SK-N-MC (cell line): ENCODE measurements at places on chromosomes 6 and 20.

DNA sequence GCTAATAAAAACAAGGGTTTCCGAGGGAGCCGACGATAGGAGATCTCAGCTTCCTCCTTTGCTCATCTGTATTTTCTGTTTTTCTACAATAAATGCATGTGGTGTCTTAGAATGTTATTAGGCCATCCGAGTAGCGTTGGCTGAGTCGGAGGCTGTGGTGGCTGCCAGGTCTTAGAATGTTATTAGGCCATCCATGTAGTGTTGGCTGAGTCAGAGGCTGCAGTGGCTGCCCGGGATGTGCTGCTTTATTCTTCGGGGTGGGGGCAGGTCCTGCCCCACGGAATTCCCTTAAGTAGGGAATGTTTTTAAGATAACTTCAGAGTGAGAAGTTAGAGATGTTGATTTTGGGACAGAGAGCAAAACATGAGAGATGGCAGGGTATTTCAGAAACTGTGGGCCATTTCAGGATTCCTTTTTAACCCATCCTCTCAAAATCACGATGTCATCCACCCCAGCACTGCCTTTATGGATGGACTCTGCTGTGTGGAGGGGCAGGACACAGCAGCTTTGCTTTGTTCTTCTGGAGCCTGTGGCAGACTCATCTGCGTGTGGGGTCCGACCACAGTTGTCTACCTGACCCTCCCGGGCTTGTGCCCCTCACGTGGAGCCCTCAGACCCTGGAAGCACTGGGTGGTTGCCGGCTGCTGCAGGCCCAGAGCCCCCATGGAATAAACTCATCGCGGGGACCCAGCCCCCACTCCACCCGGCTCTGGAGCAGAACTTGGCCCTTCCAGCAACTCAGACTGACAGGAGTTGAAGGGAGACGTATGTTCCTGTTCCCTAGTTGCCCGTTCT is 20.4 kb downstream of the OSBPL2 start:
- no peak for DNase-seq

DNA sequence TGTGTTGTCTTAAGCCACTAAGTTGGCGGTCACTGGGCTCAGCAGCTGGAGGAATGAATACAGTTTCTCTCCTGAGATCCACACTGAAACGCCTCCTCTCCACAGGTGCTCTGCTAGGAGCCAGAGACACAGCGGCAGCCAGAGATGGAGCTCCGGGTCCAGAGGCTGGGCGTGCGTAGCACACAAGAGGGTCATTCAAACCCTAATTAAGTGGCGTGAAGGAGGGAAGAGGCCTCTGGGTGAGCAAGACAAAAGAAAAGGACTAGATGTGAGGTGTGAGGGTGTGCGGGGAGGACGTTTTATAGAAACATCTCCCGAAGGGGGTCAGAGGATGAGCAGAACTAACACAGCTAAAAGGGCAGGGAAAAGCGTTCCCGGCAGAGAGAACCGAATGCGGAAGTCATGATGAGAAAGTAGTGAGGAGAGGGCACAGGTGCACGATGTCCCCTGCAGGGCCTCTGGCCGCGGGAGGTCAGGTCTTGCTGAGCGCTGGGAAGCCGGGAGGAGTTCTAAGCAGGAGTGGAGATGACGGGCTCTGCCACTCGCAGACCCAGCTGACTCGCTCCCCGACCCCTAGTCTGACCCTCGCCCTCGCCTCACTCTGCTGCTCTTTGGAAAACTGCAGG is 54.4 kb downstream of the BMP7 start:
- DNase-seq = no peak

- no peak for DNase-seq
Observed at GRCh38 chr6:43983191-43983590, 144.1 kb downstream of the MRPL14 start.

DNA sequence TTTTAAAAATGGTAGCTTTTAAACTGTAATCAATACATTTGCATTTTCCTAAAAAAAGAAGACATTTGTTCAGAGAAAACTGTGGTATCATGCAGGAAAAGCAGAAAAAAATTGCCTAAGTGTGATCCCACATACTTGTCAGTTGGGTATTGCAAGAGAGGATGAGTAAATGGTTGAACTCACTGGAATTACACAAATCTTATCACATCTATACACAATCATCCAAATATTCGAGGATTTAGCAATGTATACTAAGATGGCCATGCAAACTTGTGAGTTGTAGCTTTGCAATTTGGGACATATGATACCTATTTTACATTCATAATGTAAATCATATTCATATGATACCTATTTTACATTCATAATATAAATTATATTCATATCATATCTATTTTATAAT is 58.2 kb upstream of the GJE1 start:
- DNase-seq = no peak

DNA sequence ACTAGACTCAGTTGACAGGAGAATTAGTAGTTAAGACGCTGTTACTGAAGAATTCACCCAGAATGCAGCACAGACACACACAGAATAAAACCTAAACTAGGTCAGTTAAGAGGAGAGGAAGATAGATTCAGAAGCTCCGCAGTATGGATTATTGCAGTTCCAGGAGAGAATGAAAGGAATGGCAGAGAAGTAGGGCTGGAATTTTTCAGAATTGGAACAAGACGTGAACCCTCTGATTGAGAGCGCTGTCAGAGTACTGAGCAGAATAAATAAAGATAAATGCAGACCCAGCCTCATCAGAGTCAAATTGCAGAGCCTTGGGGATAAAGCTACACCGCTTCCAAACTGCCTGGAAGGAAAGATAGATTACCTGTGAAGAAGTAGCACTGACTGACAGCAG is 344.6 kb downstream of the FARS2 start:
- DNase-seq = no peak

DNA sequence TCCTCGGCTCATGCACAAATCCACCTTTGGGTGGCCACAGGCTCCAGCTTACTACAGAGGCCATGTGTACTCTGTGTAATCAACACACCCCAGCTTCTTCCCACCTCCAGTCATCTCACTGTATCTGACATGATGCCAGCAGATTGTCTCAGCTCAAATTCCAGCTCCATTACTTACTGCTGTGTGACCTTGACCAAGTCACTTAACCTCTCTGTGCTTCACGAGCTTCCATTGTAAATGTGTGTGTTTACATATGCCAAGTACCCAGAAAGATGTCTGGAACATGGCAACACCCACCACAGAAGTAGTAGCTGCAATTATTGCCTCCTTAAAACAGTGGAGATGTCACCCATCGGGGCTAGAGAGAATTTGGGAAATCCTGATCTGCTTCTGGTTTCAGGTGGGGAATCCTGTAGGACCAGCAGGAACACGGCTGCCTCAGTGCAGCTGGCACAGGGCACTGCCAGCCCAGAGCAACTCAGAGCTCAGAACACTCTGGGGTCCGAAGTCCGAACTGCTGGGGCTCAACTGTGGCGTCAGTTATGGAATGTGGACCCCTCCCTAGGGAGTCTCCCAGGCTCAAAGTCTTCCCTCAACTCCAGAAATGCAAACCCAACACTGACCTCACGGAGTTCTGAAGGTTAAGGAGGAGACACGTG is 21.2 kb upstream of the HLA-B start:
- DNase-seq = no peak

DNA sequence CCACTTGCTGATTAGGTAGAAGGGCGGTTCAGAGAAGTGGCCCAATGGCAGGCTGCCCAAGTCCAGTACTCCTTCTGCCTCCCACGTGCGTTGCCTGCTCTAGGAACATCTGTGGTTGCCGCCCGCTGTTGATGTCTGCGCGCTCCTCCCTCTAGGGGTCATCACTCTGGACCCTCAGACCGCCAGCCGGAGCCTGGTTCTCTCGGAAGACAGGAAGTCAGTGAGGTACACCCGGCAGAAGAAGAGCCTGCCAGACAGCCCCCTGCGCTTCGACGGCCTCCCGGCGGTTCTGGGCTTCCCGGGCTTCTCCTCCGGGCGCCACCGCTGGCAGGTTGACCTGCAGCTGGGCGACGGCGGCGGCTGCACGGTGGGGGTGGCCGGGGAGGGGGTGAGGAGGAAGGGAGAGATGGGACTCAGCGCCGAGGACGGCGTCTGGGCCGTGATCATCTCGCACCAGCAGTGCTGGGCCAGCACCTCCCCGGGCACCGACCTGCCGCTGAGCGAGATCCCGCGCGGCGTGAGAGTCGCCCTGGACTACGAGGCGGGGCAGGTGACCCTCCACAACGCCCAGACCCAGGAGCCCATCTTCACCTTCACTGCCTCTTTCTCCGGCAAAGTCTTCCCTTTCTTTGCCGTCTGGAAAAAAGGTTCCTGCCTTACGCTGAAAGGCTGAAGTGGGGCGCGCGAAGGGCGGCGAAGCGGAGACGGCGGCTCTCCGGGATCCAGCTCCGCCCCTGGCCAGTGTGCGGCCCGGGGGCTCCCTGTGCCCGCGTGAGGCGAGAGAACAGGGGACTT is 8.5 kb downstream of the TRIM15 start:
- DNase-seq = no peak

GRCh38 chr20:39623584-39624234 is 661.6 kb downstream of the DHX35 start:
- no peak for DNase-seq

GRCh38 chr6:62528894-62529526 is 243.0 kb upstream of the KHDRBS2 start:
- no peak for DNase-seq

GRCh38 chr6:397056-397455 is 5.5 kb downstream of the IRF4 start:
- no peak for DNase-seq

- no peak for DNase-seq
Observed at GRCh38 chr20:47359530-47360296, 3.2 kb upstream of the ZMYND8 start.

- DNase-seq = no peak
Observed at GRCh38 chr6:20693466-20694063, 159.3 kb downstream of the CDKAL1 start.

- no peak for DNase-seq
Observed at GRCh38 chr6:117558818-117559217, 43.5 kb downstream of the GOPC start.

GRCh38 chr6:153949616-153950015 is 89.4 kb upstream of the OPRM1 start:
- no peak for DNase-seq

DNA sequence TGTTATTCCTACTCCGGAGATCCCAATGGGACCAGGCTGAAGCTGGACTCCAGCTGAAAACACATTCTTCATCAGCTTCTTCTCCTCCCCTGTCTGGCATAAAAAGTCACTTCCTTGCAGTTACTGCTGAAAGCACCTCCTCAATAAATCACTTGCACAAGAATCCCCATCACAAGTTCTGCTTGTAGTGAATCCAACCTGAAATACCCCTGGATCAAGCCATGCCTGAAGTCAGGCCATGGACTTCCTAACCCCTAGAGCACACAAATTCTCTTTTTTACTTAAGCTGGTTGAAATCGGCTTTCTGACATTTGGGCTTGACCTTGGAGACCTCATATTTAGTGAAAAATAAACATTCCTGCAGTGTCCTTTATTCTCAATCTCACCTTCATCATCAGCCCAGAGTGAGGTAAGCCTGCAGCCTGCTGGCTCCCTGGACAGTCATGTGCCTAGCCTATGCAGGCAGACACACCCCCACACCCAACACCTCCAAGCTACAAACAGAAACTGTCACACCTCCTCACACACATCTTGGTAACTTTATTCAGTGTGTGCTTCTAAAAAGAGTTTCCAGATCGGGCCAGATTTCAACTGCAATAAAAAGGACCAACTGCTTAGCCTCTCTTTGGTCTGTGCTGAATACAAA is 51.5 kb upstream of the PTPRT start:
- DNase-seq = no peak

DNA sequence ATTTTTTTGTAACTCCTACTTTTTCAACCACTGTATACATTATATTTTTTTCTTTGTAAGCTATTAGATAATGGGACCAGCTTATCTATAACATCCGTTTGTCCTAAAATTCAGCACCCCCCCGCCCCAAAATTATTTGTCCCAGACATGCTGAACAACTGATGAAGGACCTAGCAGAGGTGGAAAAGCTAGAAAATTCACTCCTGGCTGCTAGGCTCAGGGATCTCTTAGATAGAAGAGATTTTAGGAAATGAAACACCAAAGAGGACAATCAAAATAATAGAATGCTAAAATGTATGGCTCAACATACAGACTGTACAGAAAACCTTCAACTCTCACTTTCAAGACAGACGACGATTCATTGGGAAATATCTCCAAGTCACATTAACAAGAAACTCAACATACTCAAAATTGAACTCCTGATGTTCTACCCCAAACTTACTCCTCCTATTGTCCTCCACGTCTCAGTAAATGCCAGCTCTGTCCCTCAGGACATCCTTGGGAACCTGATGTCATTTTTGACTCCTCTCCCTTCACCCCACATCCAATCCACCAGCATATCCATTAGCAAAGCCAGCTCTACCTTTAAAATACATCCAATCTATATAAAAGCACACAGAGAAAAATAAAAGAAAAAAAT is 4.7 kb downstream of the SOD2 start:
- no peak for DNase-seq

GRCh38 chr6:101818051-101818450 is 424.5 kb downstream of the GRIK2 start:
- no peak for DNase-seq
